NCI-H1436 (cell line): ENCODE measurements at places on chromosomes 7 and 10.

DNA sequence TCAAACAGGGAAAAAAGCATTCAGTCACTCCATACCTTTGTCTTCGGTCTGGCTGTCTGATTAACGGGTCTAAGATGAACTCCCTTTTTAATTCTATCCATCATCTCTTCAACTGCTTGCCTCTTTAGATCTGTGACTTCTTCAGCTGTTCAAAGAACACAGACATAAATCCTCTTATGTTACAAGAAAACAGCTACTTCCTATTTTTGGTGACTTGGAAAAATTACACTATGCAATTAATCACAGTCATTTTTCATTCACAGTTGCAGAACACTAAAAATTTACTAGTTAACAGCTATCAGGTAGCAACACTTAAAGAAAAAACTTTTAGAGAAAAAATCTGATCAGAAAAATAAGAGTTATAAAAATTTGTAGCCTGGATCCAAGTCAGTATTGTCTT is 66.0 kb downstream of the ENO4 start:
- no peak for DNase-seq

GRCh38 chr10:61815496-61815895 is 86.0 kb upstream of the ARID5B start:
- DNase-seq = no peak

- no peak for DNase-seq
These were observed 58.9 kb upstream of the ADO start for GRCh38 chr10:62745581-62745980.

DNA sequence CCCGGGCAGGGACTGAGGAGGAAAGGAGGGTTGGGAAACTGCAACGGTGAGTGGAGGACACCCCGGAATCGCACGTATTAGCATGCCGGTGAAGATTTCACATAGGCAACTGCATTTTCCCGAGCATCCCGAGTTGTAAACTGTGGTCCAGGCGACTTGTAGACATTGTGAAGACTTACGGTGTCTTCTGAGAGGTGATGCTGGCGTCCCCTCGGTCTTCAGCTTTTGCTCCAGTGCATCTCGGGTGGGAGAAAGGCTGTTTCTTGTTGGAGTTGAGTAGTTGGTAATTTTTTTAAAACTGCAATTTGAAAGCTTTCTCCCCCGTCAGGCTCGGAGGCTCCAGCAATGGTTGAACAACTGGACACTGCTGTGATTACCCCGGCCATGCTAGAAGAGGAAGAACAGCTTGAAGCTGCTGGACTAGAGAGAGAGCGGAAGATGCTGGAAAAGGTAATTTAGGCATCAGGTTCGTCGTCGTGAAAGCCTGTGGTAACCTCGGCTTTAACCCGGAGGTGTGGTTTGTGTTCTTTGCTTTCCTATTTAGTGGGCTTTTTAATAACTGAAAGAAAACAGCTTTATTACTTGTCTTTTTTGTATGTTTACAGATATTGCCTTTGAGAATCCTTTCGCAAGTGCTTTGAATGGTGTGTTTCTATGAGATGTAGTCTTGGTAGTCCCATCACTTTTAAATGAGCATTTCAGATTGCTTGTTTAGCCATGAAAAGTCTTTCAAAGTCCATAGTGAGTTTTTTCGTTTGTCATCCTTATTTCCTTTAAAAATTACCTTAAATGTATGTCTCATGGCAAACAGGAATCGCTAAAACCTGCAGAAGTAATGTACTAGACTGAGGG is 687 bp downstream of the HELLS start:
- DNase-seq = no peak

- DNase-seq = no peak
These were observed 55.5 kb upstream of the PTPN12 start for GRCh38 chr7:77481615-77482014.

GRCh38 chr7:55177068-55177530 is 158.3 kb downstream of the EGFR start:
- DNase-seq = no peak

GRCh38 chr7:159120540-159120919 is 24.1 kb downstream of the VIPR2 start:
- DNase-seq = no peak

DNA sequence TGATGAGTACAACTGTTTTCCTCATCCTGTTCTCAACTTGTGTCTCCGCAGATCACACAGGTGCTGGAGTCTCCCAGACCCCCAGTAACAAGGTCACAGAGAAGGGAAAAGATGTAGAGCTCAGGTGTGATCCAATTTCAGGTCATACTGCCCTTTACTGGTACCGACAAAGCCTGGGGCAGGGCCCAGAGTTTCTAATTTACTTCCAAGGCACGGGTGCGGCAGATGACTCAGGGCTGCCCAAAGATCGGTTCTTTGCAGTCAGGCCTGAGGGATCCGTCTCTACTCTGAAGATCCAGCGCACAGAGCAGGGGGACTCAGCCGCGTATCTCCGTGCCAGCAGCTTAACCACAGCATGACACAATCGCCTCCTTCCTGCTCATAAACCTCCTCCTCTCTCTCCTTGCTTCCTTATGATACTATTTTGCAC is 126.7 kb upstream of the PRSS58 start:
- no peak for DNase-seq

- peak; percentile 12 for DNase-seq
These were observed 4.5 kb upstream of the ZNF438 start for GRCh38 chr10:31036209-31036608.

DNA sequence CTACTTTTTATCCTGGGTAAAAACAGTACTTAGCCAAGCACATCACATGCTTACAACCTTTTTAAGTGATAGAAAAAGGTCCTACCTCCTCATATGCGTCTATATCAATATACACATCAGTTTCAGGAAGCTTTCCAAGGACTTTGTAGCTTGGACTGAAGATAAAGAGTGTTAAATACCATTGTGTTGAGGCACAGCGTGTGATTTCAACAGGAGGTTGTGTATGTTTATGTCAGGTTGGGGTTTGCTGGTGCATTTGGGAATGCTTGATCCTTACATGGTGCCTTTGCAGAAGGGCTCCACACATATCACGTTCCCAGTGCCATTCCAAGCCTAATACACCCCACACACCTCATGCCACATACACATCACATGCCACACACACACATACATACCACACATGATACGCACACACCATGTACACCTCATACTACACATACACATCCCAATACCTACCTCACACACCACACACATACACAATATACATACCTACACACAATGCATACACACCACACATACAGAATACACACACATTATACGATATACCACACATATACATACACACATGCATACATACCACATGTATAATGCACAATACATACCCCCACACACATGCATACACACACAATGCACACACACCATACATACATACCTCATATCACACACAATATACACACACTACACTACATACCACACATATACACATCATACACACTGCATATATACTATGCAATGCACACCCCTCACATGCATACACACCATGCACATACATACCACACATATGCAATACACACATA is 33.1 kb downstream of the PSMC2 start:
- DNase-seq = no peak

DNA sequence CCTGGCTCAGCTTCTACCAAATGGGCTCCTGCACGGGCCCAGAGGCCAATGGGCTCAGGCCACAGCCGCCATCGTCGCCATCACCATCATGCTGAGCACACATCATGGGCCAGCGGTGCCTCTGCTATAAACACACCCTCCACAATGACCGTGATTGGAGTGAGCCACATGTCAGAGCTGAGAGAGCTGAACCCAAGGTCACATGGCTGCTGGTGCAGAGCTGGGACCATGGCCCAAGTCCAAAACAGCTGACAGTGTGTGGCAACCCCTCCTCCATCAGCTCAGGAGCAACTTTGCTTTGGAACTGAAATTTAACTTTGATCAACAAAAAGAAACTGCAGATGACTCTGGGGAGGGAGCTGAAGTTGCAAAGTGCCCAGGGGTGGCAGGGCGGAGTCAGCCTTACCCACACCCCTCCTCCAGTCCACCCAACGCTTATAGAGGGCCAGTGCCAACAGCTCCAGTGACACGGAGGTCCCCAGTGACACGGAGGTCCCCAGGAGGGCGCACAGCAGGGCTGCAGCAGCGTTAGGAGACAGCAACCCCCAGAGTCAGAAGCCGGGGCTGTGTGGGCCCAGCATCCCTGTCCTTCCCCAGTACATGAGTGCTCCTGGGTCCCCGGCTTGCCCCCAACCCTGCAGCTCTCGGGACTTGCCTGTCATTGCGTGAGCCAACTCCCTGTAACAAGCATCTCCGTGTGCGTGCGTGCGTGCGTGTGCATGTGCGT is 249.6 kb downstream of the ELFN1 start:
- no peak for DNase-seq

GRCh38 chr10:31920538-31920937 is 8.1 kb downstream of the ARHGAP12 start:
- DNase-seq = no peak

GRCh38 chr7:84108787-84109186 is 85.8 kb downstream of the SEMA3A start:
- DNase-seq = no peak

DNA sequence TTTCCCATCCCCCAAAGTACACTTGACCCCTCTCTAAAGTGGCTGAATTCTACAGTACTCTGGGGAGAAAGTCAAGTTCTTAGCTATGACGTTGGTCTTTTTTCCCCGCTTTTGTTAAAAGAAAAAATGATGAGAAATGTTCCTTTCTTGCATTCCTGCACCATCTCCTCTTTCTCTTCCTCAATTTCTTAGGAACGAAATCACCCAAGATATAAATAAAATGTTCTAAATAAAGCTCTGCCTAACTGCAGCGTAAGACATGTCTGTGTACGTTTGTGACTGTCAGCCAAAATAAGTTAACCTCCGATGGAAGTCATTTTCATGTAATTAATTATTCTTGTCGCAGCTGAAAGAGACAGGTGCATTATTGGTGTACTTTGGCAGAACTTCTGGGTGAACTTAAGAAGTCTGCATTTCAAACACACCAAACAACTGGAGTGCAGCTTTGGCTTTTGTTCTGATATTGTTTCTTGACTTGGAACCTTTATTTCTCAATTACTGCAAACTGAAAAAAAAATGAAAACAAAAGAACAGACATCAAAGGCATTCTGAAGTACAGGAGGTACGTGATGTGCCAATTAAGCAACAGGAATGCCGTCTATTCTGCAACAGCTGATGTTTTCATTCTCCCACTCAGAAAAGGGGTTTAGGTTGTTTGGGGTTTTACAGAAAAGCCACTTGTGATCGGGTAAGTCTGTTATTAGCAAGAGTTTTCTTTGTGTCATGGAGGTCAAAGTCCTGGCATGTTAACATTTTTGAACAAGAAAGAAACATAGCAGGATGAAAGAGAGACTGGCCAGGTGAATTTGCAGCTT is 82.4 kb upstream of the SDK1 start:
- no peak for DNase-seq

DNA sequence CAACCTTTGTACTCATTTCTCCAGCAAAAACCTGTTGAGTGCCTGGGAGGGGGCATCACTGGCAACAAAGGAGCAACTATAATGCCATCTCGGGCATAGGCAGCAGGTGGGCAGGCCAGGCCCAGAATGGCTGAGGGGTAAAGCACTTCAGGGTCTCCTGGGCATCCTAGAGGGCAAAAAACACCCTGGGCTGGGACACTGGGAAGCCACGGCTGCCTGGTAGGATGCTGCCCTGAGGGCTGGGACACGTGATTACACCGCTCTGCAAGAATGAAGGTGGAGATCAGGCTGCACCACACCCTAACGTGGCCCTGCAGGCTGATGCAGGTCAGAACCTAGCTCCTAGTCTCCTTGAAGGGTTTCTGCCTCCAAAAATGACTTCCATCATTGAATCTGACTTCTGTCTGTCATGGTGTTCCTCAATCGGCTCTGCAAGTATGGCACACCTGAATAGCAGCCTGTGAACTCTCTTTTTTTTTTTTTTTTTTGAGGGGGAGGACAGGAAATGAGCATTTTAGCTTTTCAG is 4.5 kb upstream of the TRAPPC14 start:
- DNase-seq = no peak

GRCh38 chr10:3195726-3196125 is 23.1 kb upstream of the PITRM1 start:
- DNase-seq = no peak

DNA sequence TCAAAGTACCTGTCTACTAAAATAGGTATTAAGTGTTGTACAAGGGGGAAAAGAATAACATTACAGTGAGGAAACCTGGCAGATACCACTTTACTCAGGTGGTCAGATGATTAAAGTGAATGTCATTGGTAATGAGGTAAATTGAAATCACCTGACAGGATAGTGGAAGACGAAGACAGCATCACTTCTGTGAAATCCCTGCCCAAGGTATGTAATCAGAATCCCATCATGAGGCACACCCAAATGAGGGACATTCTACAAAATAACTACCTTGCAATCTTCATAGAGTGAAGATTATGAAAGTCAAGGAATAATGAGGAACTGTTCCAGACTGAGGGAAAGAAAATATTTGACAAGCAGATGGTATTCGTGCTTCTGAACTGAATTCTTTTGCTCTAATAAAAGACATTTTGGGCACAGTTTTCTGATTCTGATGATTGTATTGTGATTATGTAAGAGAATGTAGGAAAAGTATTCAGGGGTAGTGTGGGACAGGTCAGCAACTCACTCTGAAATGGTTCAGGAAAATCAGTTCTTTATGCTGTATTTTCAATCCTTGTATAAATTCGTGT is 33.3 kb upstream of the ARMS2 start:
- no peak for DNase-seq

DNA sequence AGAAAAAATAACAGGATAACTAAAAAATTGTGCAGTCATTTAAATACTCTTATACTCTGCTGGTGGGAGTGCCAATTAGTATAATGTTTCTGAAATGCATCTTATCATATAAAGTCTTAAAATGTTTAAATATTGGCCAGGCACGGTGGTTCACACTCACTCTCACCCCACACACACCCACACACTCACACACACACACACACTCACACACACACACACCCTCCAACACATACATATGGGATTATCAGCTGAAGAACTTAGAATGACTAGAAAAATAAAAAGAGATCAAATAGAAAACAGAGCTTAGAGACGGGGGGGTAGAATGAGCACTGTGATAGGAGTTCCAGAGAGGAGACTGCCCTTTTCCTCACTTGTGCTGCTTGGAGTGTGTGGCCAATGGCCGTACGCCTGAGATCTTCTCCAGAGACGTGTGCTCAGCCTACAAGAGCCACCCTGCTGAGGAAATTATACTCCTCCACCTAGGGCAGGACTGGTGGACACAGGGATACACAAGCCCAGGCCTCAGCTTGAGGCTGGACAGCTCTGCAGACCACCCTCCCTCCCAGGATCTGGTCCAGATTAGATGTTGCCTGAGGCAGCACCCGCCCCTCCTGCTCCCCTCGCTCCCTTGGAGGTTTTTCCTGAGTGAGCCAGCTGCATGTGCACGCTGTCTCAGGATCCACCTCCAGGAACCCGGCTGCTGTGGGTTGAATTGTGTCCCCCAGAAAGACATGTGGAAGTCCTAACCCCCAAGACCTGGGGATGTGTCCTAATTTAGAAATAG is 26.5 kb upstream of the PRKAG2 start:
- DNase-seq = no peak
